ENCODE measurements at places on chromosomes 4 and X.

- DNase-seq: no peak
Observed at GRCh38 chr4:25879991-25880651, 17.3 kb upstream of the SEL1L3 start.

DNA sequence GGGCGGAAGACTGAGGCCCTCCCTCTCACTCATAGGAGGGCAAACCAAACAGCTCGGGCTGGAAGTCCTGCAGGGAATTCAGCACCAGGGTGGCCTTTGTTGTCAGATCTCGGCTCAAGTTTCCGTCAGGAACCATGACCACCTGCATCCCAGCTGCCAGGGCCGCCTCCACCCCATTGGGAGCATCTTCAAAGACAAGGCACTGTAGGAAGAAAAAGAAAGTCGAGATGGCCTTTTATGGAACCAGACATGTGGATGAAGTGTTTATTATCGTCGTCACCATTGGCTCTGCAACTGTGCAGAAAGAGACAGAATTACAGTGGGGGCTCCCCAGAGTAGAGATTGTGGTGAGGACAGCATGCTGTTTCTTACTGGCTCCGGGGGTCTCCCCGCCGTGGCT lies 97.2 kb upstream of the STS start:
- no peak for DNase-seq

- no peak for DNase-seq
Observed at GRCh38 chr4:121062521-121062920, 9.8 kb downstream of the NDNF start.

DNA sequence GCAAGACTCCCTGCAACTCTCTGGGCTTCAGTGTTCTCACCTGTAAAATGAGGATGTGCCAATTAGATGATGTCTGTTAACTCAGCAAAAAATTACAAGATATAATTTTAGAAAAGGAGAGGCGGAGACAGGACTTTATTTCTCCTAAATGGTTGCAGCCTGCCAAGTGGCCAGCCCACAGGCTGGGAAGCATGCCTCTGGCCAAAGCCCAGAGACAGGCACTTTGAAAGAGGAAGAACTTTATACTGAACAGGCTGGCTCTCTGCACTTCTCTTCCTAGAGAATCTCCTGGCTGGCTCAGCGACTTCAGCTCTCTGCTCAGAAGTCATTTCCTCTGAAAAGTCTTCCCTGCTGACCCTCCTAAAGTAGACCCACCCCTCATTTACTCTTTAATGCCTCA lies 3.7 kb downstream of the PRDM5 start:
- no peak for DNase-seq

DNA sequence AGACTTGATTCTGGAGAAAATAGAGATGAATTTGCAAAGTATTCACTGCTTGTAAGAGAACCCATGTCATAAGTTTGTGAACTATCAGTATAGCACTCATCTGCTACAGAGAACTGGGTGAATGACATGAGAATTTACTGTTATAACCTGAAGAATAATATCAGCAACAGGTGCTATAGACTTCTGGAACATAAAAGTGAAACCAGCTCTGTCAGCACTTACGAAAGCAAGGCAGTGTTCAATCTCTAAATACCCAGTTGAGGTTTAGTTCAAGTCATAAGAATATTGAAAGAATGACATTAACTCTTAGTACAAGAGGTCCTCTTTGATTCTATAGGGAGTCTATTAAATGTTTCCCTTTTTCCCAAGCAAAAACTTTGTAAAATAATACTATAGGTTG lies 232.9 kb upstream of the ANKRD50 start:
- DNase-seq: no peak

GRCh38 chr4:75180217-75180616 lies 247.3 kb downstream of the PARM1 start:
- DNase-seq: no peak

DNA sequence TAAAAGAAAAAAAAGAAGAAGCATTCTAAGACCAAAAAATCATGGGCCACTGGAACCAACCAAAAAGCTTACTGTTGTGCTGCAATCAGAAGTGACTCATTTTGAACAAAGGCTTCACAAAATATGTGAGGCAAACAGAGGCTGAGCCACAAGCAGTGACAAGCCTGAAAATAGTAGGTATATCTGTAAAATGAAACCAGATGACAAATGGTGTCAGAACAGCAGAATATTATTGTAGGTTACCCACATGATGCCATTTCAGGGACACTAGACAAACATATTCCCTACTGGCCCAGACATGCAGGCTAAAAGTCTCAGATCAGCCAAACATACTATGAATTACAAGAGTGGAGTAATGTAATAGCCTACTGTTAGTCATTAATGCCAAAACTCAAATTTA lies 1301.8 kb upstream of the DIAPH2 start:
- DNase-seq: no peak

Measured in activated T-cell treated with anti-CD3 and anti-CD28 coated beads, Interleukin-2, amount 50 U/mL, for 48 hours (primary cell).